DMS153 (cell line): ENCODE measurements at places on chromosomes 6 and 20.

- no peak for DNase-seq
These were observed 1.0 kb downstream of the FILIP1 start for GRCh38 chr6:75492386-75493153.

- no peak for DNase-seq
These were observed 185.8 kb upstream of the RAB32 start for GRCh38 chr6:146357578-146358430.

- no peak for DNase-seq
These were observed 9.2 kb downstream of the TP53INP2 start for GRCh38 chr20:34713194-34713943.

DNA sequence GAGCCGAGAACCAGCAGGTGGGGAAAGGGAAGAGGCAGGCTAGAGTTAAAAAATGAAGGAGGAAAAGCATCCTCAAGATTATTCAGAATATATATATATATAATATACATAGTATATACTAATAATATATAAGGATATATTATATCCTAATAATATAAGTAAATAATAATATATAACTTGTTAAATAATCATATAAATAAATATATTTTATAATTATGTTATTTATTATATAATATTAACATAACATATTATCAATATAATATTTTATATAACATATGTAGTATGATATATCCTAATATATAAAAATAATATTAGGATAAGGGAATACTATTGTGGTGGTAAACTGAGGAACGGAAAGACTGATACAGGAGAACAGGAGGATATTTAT is 171.8 kb downstream of the TRIM27 start:
- DNase-seq = no peak

DNA sequence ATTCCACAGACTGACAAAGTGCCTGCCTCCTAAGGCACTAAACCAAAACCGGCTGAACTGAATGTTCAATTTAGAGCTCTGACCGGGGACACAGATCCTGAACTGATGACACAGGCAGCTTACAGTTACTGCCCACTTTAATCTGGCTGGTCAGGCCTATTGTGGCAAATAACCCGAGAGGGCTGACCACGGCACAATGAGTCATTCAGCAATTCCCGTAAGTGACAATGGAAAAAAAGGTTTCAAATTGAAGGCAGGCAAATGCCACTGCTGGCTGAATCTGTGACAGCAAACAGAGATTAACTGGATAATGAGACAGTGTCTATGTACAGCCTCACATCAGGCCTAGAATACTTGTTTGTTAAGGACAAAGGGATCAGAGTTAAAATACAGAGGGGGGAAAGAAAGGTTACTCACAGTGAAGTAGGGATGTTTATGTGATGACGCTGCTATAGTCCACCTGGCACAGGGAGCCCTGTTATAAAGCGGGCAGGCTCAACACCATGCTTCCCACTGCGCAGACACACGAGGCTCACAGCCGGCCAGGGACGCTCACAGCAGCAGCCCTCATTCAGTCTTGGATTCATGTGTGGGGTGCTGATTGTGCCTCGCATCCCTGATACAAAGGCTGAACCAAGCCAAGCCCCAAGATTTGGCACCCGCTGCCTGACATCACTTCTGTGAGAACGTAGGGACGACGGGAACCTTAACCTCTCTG is 54.4 kb downstream of the RTN4IP1 start:
- peak; percentile 60 for DNase-seq

GRCh38 chr6:163195721-163196691 is 218.5 kb upstream of the QKI start:
- no peak for DNase-seq

GRCh38 chr6:35031611-35032529 is 109.3 kb downstream of the TCP11 start:
- no peak for DNase-seq

GRCh38 chr6:95572098-95572497 is 5.2 kb upstream of the MANEA start:
- no peak for DNase-seq

DNA sequence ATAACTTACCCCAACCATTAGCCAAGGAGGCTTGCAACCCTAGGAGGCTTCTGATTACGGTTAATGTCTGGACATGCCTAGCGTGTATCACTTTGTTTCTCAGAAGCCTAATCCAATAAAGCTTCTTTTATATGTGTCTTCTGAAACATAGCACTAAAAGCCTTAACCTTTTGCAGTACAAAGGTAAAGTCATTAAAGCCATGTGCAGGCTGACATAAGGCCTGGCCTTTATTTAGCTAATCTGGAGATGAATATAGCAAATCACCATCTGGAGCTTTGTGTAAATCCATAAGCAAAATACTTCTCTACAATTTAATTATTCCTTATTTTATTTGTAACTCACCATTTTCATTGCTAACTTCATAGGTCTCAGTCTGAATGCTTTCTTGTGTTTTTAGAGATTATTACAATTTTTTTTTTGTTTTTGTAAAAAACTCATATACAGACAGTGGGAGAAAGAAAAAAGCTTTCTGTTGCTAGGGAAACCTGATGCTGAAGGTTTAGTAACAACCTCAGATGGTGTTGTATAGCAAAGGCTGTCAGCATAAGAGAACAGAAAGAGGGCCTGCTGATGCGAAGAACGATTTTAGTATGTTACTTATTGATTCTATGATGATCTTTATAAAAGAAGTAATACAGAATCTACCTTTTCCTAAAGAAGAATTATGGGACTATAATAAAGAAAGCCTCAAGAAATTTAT is at the start of gene EYS:
Gene EYS, minus strand, starts transcription at position 101 of the 701 bp plus-strand sequence. CDS start 211,816 bp downstream, outside the sequence.
- peak; percentile 93 for DNase-seq

DNA sequence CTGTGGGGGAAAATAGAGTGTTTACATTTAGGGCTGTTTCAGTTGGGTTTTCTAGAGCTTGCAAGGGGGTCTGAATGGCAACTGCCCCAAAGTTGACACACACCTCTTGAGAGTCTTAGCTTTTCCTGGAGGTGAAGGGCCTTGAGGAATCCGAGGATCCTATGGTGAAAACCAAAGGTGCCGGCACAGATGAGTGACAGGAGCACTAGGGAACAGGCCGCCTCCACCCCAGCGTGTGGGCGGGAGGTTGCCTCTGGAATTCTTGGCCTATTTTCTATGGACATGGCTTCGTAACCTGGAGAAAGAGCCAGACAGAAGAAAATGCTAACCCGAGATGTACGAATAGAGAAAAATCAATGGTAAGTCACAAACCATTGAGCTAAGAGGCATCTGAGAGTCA is 283.2 kb upstream of the FOXQ1 start:
- no peak for DNase-seq
